AML-193 (cell line): ENCODE measurements at places on chromosomes 6 and 20.

- no peak for DNase-seq
Observed at GRCh38 chr20:56840716-56841261, 211.7 kb downstream of the TFAP2C start.

- DNase-seq: no peak
Observed at GRCh38 chr20:23066772-23067171, 17.3 kb upstream of the THBD start.

DNA sequence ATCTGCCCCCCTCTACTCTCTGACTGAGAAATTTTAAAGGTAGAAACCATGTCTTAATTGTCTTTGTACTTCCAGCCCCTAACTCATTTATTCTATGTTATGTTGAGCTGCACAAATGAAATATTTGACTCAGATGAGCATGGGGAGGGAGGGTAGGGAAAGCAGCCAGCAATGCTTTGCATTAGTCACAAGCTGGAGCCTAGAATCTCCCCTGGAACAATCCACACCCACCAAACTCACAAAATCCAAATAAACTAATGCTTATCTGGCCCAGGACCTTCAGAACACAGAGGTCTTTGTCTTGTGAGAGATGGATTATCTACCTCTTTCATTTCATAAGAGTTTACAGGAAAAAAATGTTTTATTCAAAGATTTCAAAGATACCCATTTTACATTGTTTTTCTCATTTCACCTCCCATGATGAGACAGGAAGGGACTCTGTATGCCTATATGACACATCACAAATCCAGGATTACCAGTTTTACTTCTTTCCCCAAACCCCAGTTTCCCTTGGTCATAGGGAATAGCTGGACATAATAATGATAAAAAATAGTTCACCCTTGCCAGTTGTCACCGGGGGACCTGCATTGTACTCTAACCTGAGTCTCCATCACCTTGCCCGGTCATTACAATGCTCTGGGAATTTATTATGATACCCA lies 466.9 kb downstream of the KIF16B start:
- DNase-seq: no peak

DNA sequence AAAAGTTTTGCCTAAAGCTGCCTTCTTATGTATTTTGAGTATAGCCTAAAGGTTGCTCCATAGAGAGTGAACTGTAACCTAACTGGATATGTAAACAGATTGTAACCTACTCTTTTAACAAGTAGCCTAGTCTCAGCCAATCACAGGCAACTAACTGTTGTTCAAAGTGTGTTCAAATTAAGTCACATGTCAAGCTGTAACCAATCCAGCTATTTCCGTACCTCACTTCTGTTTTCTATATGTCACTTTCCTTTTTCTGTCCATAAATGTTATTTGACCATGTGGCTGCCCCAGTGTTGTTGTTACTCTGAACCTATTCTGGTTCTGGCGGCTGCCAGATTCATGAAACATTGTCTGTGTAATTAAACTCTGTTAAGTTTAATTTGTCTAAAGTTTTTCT lies 47.4 kb upstream of the RNGTT start:
- DNase-seq: no peak

DNA sequence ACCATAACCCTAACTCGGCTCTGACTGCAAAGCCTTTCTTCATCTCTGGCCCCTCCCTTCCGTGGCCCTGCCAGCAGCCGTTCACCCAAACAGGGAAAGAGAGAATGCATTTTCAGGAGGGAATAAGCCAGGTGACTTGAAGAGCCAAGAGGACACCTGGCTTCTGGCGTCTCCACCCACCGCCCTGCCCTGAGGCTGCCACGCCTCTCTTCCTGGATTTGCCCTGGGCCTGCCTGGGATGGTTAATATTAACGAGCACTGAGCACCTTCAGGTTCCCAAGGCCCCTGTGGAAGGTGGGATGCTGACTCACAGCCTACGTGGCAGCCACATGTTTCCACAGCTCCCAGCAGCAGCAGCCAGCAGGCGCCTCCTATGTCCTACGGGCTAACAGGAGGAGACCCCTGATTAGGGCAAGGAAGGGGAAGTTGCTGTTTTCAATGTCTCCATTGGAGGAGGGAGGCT lies 138.0 kb upstream of the RREB1 start:
- no peak for DNase-seq

- DNase-seq: no peak
Observed at GRCh38 chr6:24441599-24441904, 38.8 kb downstream of the MRS2 start.

GRCh38 chr6:16857969-16858592 lies 96.8 kb upstream of the ATXN1 start:
- DNase-seq: no peak

- DNase-seq: no peak
Observed at GRCh38 chr20:40433341-40433861, 255.6 kb downstream of the MAFB start.
